ENCODE measurements at places on chromosomes 5 and 9.

GRCh38 chr5:148645527-148645926, 8.8 kb downstream of the HTR4 start:
- DNase-seq, result no peak

- DNase-seq, result no peak
Measured at GRCh38 chr9:30349526-30350513, 2034.6 kb upstream of the ACO1 start.

DNA sequence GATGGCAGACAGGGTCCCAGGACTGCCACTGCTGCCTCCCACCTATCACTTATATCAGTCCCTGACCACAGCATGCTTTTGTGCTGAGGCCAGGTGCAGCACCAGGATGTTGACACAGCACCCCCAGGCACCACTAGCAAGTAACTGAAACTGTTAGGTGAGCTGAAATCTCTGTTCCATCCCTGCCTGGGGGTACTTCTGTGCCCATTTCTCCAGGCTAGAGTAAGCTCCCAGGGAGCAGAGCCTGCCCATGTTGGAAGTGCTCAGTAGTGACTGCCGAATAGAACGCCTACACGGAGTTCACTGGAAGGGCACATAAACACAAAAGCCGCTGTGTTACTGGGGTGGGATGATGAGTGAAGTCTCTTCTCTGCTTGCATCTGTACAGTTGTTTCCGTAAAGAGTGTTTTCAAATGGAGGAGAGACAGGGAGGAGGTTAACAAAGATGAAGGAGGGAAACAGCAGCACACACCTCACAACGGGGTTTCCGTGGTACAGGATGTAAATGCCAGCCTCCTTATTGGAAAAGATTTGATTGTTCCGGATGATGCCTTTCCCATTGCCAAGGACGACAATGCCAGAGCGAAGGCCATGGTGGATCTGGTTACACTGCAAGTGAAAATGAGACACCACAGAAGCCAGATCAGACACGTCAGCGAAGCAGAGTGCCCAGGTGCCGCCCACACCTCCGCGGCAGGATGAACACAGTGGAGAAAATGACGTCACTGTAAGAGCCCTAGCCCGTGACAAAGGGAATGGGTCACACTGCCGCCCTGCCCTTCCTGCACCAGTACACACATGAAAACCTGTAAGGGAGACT, 43.1 kb downstream of the POLR1E start:
- DNase-seq, result peak; percentile 83

- no peak for DNase-seq
Measured at GRCh38 chr5:176827736-176828414, 17.5 kb downstream of the UNC5A start.

DNA sequence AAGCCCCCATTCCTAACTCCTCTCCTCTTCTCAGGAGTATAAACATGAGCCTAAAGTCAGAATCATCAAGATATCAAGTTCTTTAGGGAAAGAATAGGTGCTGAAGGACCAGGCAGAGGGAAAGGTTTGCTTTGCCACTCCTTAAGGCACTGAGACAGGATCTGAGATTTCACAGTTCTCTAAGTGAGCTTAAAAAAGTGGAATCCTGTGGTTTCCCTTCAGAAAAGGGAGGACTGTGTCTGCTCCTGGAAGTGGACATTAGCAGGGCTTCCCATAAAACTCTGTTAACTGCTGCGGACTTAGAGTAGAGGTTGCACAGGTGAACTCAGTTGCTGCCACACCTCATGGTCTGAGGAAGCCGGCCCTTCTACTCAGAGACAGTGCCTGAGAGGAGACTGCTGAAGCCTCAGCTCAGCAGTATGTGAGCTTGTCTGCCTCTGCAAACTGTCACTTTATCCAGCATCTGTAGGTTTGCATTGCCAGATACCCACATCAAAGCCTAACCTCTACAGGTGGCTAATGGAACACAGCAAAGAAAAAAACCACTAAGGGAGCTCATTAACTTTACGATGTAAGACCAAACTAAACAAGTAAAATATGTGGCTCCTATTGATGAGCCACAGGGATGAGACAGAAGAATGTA, 42.9 kb downstream of the RIC1 start:
- DNase-seq, result peak; percentile 50

DNA sequence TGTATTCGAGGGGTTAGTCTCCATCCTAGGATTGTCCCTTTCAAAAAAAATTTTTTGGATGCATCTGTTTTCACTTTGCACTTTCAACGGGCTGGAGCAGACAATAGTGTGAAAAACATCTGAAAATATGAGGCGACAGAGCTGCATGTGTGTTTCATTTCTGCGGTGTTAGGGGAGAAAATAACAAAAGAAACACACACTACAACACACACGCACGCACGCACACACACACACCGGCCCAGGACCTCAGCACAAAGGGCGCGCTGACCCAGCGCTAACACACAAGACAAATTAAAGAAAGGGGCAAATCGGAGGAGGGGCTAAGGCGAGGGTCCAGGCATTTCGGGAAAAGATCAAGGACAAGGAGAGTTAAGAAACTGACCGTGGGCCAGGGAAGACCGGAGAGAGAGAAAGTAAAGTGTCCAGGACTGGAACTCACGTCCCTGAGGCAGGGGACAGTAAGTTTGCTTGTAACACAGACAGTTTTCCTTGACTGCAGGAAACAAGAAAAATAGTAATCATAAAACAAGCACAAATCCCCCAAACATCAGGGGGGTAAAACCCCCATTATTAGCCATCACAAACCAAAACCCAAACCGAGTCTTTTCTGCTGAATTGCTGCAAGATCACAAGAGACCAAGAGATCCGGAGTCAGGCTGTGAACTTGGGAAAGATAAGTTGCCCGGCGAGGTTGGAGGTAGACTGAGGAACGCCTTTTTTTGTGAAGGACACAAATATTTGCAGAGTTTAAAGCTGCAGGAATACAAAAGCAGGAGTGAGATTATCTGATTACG, 302.1 kb downstream of the PARP8 start:
- no peak for DNase-seq

- DNase-seq, result no peak
Measured at GRCh38 chr5:36172599-36172998, 20.7 kb downstream of the SKP2 start.
